ENCODE measurements at places on chromosomes 6 and 20.

DNA sequence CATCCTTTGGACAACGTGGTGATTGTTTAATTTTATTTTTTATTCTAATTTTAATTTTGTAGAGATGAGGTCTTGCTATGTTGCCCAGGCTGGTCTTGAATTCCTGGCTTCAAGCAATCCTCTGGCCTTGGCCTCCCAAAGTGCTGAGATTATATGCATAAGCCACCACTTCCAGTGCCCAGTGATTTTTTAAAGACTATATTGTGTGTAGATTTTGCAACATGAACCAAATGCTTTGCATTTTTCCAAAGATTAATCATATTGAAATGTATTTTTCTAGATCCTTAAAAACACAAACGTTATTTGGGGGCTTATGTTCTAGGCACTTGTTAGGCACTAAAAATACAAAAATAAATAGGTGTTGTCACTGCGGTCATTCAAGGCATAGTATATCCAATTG lies 117.6 kb upstream of the CCN2 start:
- no peak for DNase-seq

DNA sequence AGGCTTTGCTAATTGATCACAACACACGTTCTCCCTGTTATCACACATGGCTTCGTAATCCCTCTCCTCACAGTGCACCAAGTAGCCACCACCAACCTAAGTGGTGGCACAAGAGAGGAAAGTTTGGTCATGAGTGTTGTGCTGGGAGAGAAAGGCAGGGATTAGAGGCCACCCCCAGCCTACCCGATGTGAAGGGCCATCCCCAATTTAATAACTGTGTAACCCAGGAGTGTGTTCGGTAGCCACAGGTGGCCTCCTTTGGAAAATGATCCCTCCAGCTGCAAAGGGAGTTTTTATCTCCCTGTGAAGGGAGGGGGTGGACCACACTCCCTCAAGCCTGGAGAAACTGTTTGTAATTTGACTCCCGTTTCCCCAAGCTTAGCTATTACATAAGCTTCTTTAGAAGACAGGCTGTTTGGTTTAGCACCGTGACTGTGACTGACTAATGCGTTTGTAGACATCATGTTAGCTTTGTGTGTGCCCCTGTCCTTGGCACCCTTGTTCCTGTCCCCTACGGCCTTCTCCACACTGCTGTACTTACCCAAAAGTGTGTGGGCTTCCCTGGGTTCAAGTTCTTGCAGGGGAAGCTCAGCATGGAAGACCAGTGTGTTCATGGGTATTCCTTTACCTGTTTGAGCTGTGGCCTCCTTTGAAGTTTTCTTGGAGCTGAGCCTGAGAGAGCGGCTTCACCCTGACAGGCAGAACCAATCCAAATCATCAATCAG lies 20.6 kb downstream of the PPP1R16B start:
- DNase-seq = no peak

- DNase-seq = no peak
Measured at GRCh38 chr6:108106261-108106660, 31.7 kb upstream of the OSTM1 start.

DNA sequence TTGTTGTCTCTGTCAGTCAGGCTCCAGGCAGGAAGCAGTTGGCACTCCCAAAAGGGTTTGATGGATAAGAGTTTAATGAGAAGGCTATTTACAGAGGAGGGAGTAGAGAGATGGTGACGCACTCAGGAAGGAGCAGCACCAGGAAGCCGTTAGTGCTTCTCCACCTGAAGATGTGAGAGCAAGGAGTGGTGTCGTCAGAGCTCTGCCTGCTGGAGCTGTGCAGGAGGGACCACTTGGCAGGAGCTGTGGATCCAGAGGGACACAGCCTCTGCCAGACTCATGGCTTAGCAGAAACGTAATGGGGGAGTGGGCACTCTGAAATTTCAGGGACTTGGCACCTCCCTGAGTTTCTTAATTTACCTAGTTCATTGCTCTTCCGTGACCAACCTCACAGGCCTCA lies 16.8 kb downstream of the DAAM2 start:
- no peak for DNase-seq

GRCh38 chr6:158374020-158374419 lies 61.8 kb downstream of the TULP4 start:
- no peak for DNase-seq

GRCh38 chr6:105402090-105402938 lies 568 bp downstream of the PREP start:
- DNase-seq = peak; percentile 26

DNA sequence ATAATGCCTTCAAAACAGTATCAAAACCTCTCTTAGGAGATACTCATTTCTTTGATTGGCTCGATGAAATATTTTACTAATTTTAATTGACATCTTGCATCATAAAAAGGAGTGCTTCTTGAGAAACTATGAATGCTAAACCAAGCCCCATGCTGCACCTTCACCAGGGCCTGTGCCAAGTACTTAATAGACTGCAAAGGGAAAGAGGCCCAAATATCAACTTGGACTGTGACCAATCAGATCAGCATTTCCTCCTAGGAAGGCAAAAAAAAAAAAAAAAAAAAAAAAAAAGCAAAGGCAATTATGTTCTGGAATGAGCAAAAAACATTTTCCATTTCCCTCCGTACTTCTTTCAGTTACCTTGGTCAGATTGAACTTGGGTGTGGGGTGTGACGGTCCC lies 253.0 kb upstream of the SOX4 start:
- no peak for DNase-seq

DNA sequence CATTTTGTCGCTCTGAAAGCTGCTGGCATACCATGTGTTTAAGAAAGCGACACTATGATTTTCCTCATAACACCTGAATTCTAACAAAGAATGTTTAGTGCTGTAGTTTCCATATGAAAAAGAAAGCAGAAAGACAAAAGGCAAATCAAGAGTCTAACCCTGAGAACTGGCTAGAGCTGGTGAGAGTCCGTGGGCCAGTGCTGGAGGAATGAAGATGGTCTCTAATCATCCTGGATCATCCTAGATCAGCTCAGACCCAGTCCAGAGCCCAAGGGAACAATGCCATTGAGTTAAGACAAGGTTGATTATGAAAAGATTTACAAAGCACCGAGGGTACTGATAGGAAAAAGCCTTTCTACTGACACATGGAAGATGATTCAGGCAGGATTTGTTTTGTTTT lies 73.0 kb upstream of the MYLIP start:
- no peak for DNase-seq

GRCh38 chr6:89443658-89444057 lies 10.7 kb downstream of the ANKRD6 start:
- no peak for DNase-seq

DNA sequence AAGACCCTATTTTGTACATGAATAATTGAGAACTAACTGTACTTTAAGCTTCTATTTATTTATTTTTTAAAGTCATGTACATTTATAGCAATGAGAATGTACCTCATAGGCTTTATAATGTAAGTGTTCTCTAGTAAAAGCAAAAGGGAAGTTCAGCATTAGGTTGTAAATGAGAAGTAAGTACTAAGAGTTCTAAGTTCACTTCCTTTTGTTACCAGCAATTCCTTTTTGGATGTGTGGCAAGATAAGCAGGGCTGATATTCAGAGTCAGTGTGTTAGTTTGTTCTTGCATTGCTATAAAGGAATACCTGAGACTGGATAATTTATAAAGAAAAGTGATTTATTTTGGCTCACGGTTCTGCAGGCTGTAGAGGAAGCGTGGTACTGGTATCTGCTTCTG lies 54.0 kb upstream of the CCN2 start:
- no peak for DNase-seq

GRCh38 chr6:148367411-148368024 lies 24.9 kb downstream of the SASH1 start:
- DNase-seq = peak; percentile 2

DNA sequence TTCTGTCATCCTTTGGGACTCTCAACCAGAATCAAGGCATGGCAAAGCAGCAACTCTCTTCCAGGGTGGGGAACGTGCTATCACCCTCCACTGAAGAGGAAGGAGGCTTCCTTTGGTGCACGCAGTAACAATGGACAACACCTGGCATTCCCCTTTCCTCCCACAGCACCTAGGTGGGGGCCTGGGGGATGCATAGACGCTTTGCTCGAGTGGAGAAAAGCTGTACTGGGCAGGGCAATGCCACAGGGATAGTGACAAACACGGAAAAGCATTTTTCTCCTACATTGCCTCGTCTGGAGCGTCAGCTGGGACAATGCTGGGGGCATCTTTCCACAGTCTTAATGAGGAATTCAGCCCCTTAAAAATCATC lies 82.9 kb downstream of the GMPR start:
- DNase-seq = no peak

DNA sequence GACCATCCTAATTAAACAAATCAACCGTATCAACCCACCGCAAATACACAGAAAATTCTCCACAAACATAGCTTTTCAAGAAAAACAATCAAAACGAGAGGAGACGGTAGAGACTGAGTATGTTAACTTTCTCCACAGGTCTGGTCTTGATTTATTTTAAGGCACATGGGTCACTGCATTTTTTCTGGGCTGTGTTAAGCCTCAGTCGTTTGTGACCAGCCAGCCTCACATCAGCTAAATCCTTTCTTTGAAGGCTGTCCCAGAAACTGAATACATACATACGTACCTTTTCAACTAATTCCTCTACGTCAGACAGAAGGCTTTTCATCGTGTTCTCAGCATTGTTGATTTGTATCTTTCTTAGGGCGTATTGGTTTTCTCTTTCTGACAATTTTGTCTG lies 69.4 kb downstream of the LAMA4 start:
- DNase-seq = no peak

GRCh38 chr6:71387179-71387578 lies 98.6 kb downstream of the OGFRL1 start:
- no peak for DNase-seq

DNA sequence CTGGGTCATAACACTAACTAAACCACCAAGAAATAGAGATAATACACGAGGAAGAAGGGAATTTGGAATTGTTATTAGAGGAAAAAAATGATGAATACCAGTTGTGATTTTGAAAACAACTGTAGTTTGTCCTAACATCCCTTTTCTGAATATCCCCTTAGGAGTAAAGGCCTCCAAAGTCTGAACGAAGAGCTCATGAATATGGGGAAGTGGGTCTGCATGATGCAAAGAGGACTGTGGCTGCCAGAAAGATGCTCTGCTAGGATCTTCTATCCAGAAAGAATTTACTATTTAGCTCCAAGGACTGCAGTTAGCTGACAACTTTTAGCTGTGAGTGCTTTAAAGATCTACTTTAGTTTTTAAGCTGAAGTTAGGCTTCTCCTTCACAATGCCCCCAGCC lies 308.8 kb upstream of the HS3ST5 start:
- no peak for DNase-seq

DNA sequence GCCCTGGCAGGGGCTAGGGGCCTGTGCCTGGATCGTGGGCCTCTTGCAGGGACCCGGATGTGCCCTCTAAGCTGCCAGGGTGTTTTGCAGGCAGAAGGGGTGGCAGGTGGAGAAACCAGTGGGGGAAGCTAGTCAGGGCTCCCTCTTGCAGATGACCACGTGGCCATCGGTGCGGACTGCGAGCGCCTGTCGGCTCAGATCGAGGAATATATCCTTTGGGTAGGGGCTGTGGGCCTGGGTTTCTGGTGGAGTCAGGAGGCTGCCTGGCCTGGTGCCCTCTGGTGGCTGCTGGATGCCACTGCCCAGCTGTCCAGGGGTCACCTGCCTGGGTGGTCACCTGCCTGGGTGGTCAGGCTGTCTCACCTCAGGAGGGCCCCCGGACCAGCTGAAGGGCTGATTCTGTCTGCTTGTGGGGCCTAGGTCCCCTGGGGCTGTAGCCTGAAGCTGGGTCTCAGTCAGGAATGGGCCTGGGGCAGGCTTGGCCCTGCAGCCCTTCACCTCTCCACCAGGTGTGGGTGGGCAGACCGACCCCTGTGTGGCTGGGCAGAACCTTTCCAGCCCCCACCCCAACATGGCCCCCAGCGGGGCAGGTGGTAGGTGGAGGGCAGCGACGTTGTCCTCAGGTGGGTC lies 6.7 kb downstream of the TCEA2 start:
- DNase-seq = no peak

GRCh38 chr20:58043236-58044140 lies 185.0 kb downstream of the ANKRD60 start:
- DNase-seq = no peak

GRCh38 chr6:114342086-114342825 lies 567 bp downstream of the HS3ST5 start:
- no peak for DNase-seq

DNA sequence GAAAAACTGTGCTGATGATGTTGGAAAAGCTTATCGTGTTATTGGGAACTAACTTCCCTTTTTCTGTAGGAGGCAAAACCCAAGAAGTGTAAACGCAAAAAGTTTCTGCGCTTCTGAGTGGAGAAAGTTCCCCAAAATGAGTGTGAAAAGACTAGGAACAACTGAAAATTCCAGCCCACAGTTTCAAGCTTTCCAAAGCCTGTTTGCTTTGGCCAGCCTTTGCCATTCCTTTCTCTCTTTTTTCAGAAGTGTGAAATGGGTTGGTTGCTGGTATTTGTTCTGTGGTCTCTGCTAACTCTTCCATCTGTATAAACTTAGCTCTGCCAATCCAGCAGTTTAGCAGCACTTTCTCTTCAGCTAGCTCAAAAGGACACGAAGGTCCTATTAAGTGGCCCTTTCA lies 491.3 kb downstream of the MAFB start:
- DNase-seq = no peak

Measured in central memory CD4-positive, alpha-beta T cell (primary cell).